ENCODE measurements at places on chromosomes 4 and X. TPM values are rescaled to one million over a fixed set of nuclear protein-coding genes. Genes with fewer than 3 reads are reported as not detected.

SLC2A9 gene
- total RNA-seq, result 19.0 TPM

GJB1 gene
- total RNA-seq, result 5.4 TPM

CPZ gene
- 6.7 TPM for total RNA-seq

BANK1 gene
- 12.6 TPM for total RNA-seq

SPACA5 gene
- total RNA-seq, result not detected

FAM47E gene
- total RNA-seq, result 3.6 TPM

PDZD4 gene
- 8.3 TPM for total RNA-seq

TMEM128 gene
- 26.4 TPM for total RNA-seq

ADGRG2 gene
- 1.8 TPM for total RNA-seq

F8 gene
- 12.7 TPM for total RNA-seq

ADH1B gene
- 744 TPM for total RNA-seq

ABCD1 gene
- total RNA-seq, result 15.1 TPM

IL21 gene
- total RNA-seq, result not detected
